Melanocyte of skin (primary cell): ENCODE measurements at places on chromosomes 7 and 10. TPM values are rescaled to one million over a fixed set of nuclear protein-coding genes. Genes with fewer than 3 reads are reported as not detected.

SORCS1 gene
- 7.3 and 7.9 TPM in 2 replicates for total RNA-seq

SFXN2 gene
- total RNA-seq = 4.5 and 5.8 TPM in 2 replicates

GRK5 gene
- total RNA-seq = 4.1 and 5.8 TPM in 2 replicates

KAZALD1 gene
- total RNA-seq = 0.69 and 1.5 TPM in 2 replicates

IFRD1 gene
- total RNA-seq = 24.3 and 28.1 TPM in 2 replicates

C1GALT1 gene
- 15.1 and 24.0 TPM in 2 replicates for total RNA-seq

CDH23 gene
- under 0.01 TPM in 2 replicates for total RNA-seq

GPR22 gene
- total RNA-seq = not detected in 2 replicates
